CD4-positive, alpha-beta T cell treated with Interleukin-10 for 1 hour (primary cell): ENCODE measurements at places on chromosomes 16 and 17.
A peak's percentile ranks its signal among the peaks of the same experiment; 100 is the strongest.

DNA sequence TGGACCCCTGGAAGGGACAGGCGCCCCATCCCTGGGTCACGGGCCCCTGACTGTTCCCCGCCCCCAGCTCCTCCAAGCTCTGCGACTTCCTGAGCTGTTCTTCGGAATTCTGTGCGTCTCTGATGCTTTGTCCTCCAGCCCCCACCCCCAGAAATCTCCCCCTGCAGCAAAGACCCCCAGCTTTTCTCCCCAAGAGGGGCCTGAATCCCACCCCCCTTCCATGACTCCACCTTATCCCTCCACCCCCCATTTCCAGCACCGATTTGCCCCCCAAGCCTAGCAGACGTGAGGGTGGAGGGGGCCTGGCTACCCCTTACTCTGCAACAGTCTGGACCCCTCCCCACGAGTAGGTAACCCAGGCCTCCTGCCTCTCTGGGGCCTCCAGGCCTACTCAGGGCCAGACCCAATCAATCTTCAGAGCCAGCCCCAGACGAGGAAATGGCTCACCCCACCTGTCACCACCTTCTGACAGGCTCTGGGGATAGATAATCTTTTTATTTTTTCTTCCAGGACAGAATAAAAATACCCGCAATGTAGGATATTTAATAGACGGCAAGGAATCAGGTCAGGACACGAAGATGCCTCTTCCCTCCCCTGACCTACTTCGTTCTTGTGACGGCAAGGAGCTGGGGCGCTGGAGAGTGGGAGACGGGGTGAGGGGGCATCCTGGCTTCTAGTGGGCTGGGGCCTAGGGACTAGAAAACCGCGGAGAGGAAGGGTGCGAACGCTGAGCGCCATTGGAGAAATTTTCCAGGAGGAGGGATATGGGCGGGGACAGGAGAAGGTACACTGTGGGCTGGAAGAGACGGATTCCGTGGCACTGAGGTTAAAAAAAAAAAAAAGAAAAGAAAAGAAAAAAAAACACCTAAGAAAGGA is 744 bp upstream of the PLXDC1 start:
- peak; percentile 36 for DNase-seq

GRCh38 chr17:28969706-28970393 is 18.5 kb upstream of the PHF12 start:
- DNase-seq = no peak

- DNase-seq = no peak
Measured at GRCh38 chr17:76840443-76840767, 27.8 kb upstream of the MGAT5B start.

- no peak for DNase-seq
Measured at GRCh38 chr16:56480776-56481467, 29.6 kb downstream of the OGFOD1 start.

DNA sequence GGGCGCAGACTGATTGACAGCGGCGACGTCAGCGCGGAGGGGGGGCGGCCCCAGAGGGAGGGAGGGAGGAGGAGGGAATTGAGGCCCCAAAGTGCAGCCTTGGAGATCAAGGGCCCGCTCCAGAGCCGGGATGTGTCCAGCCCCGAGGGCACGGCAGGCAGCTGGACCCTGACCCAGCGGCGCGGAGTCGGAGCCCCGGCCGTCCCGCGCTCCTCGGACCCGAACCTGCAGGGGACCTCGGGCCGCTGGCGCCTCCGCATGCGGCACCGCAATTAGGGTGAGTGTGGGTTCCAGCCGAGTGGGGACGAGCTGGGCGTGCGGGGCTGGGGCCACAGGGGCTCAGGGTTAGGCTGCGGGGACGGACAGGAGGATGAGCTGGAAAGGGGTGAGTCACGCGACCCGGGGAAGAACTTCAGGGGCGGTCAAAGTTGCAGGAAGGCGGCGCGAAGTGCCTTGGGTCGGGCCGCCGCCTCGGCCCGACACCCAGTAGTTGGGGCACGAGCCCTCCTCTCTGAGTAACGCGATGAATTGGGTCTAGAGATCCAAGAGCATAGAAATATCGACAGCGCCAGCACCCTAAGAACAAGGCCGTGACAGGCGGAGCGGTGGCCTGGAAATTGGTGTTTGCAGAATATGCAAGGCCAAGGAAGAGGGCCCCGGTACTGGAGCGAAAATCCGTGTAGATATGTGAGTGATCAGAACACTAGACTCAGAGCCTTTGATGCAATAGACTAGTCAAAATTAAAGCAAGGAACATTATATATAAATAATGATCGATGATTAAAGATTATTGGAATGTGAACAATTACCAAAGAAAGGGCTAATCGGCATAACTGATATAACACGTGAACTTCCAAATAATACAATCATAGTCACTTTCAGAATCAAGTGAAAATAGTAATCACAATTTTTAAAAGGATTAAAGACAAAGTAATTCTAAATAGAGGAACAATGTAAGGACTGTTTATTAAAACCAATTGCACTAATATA is at the start of gene TBX4:
TSS of gene TBX4 (plus strand) at position 122 of the 990 bp plus-strand sequence. CDS start 4,069 bp downstream, outside the sequence.
- DNase-seq = no peak

GRCh38 chr17:40443196-40443987 is at the start of gene IGFBP4:
Gene IGFBP4, plus strand, starts transcription at chr17:40443450. Its CDS starts 286 bp downstream, at chr17:40443736.
- DNase-seq = peak; percentile 72

- DNase-seq = no peak
Measured at GRCh38 chr16:54282202-54282927, 4.2 kb downstream of the IRX3 start.

GRCh38 chr17:39098588-39098987 is 52.8 kb downstream of the PLXDC1 start:
- no peak for DNase-seq

DNA sequence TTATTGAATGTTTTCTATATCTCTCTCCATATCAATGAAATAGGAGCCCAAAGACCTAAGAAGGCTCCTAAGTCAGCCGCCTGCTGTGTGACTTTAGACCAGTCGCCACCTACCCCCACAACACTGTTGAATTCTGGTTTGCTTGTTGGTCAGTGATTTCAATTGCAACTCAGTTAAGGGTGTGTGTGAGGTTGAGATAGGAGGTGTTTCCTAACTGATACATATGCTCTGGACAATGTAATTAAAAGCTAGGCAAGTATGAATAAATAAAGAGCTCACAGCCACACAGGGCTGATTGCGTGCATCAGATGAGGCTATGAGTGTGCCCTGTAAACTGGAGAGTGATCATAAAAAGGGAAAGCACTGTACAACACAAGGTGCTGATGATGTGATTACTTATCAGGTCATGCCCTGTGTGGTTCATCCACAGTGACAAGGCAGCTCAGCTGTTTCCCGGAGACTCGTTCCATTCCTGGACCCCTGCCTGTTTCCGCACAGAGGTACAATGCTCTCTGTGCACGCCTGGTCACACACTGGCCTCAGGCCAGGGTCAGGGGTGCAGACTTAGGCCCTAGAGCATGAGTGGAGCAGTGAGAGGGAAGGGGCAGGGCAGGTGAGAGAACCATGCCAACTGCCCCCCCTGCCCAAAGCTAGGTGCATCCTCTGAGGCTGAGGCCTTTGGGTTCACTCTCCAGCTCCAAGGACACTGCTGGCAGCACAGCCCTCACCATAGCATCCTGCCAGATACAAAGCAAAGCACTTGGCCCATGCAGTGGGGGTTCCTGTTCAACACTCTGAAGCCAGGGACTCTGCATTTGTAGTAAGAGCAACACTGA is 3.3 kb upstream of the KRT35 start:
- no peak for DNase-seq

DNA sequence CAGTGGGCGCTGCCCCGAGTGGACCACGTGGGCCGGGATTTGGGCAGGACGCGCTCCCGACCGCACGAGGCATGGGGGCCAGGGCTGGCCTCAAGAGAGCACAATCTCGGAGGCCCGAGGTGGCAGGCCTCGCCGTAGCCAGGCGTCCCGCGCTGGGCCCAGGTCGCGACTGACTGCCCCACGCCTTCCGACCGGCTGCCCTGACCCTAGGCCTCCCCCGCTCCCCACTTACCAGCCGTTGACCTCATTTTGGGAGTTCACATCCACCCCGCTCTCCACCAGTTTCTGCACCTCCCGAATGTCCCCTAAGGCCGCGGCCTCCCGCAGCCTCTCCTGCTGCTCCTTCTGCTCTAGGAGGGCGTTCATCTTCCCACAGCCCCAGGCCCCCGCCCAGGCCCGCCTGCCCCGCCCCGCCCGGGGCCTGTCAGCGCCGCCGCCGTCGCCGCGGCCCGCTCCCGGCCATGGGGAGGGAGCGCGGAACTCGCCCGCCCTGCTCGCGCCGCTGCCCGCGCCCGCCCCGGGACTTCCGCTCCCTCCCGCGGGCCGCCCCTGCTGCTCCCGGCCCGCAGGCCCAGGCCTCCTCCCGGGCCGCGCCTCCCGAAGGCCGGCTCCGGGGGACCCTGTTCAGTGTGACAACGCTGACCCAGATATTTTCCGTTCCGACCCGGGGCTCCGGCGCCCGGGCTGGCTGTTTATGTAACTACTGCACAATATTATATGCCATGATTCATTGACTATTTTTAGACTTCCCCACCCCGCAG is at the start of gene ANKRD40:
TSS of gene ANKRD40 (minus strand) at position 626 of the 761 bp plus-strand sequence. CDS start at position 366, 260 bp downstream.
- DNase-seq = peak; percentile 95

- no peak for DNase-seq
Measured at GRCh38 chr16:85921026-85921425, 22.1 kb downstream of the IRF8 start.
